ENCODE measurements at places on chromosomes 12 and 14. TPM values are rescaled to one million over a fixed set of nuclear protein-coding genes. Genes with fewer than 3 reads are reported as not detected.

DNA sequence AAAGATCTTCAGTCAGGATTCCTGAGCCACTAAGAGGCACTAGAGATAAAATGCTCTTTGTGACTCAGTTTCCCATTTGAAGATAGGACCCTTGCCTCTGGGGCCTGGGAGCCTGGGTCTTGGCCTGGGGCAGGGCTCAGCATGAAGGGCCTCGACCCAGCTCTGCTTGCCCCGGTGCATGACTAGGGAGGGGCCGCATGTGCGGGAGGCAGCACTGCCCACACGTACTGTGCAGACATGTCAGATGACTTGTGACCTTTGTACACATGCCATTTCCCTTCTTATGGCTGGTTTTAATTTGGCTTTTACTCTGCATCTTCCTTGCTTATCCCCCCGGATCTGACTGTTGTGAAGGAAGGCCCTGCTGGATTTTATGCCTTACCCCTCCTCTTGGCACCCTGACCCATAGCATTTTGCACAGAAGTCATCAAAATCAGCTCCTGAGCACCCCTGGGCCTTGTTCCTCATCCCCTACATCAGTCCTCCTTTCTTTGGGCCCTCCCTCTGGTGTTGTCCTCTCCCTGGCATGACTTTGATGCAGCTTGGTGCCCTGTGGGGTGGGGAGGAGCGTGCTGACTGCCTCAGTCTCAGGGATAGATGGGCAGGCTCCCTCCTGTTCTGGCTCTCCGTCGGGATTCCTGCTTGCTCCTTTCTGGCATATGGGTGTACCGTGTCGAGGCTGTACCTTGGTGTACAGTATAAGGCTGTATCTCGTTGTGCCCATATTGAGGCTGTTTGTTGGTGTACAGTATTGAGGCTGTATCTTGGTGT lies 4.4 kb downstream of the CLSTN3 start:
- DNase-seq: no peak
- H3K27ac ChIP-seq: no peak overlapping the region
- H3K27me3 ChIP-seq: no peaks in the 10 kb centered on the region
- peaks cover under 1% of the 10 kb centered on the region for H3K4me1 ChIP-seq

DNA sequence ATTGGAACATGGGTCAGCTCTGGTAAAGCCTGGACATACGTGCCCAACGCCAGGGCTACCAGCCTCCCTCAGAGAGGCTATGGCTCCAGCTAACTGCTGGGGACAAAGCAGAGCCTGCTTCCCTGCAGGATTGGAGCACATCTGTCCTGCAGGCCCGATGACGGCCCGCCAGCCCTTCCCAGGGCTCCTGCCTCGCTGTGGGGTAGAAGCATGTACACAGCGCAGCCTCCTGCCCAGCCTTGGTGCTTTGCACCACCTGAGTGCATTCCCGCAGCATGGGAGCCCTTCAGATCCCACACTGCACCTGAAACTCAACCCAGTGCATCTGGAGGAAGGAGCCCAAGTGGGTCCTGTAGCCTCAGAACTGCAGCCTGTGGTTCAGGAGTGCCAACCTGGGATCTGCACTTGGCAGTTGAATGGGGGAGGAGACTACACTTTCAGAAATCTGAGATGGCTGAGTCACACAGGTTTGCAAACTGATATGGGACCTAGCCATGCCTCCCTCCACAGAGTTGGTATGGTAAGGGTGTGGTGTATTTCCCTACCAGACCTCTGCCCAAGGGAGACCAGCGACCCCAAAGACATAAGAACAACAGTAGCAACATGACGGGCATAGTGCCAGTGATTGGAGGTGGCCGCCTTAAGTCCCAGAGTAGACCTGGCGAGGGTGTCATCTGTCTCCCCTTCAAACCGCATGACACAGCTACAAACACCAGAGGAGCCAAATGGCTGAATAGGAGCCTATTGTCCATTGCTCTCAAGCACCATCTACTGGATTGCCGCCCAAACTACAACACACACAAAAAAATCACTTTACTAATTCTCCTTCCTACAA lies 273.9 kb upstream of the MIS18BP1 start:
- H3K27me3 ChIP-seq: no peaks in the 10 kb centered on the region
- H3K4me3 ChIP-seq: no peak overlapping the region
- no peaks in the 10 kb centered on the region for H3K4me1 ChIP-seq
- no peak overlapping the region for H3K27ac ChIP-seq
- peak; percentile 65 for DNase-seq

The HOXC6 gene
- polyA plus RNA-seq: 12.1 TPM

The RAB2B gene
- 14.7 TPM for polyA plus RNA-seq

The SCYL2 gene
- polyA plus RNA-seq: 18.0 TPM

The SLC10A1 gene
- polyA plus RNA-seq: 2.9 TPM
